ENCODE measurements at places on chromosomes 5 and 9.

DNA sequence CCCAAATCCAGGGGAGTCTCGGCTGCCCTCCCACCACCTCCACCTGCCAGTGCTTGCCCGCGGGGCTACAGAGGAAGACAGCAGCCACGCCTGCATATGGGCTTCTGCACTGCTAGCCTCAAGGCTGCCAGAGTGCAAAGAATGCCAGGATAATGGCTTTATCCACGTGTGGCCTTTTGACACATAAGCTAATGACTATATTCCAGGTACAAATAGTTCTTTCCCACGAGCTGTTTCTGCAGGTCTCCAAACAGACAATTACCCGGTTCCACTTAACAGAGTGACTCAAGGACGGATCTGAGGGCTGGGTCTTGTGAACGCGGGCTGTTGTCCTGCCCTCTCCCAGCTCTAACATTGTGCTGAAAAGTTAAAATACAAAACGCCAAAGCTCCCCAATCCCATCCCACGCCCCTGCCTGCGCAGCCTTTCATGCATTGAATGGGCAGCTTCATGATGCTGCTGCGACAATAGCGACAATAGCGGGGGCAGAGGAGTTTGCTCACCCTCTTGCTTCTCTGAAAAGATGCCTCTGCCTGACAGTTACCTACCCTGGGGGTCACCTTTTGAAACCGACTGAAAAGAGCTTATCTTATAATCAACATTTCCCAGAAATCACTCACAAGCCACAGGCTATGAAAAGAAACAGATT lies 39.1 kb upstream of the MSH3 start:
- no peaks in the 10 kb centered on the region for H3K27me3 ChIP-seq
- H3K4me3 ChIP-seq: no peak overlapping the region
- no peaks in the 10 kb centered on the region for H3K36me3 ChIP-seq
- H3K4me1 ChIP-seq: no peaks in the 10 kb centered on the region

DNA sequence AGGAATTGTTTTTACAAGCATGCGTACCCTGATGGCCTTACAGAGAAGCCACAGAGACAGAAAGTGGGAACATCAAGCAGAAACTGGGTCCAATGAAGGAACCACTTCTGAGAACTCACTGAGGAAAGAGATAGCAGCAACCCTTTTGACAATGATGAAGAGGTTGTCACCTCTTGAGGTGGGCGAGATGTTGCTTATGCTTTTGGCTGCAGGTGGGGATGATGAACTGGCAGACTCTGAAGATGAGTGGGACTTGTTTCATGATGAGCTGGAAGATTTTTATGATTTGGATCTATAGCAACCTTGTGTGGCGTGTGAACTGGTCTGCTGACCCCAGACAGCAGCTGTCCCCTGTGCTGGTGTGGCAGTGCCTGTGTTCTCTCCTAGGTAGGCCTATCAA lies 50.9 kb downstream of the ZNF510 start:
- no peaks in the 10 kb centered on the region for H3K4me1 ChIP-seq
- no peaks in the 10 kb centered on the region for H3K27me3 ChIP-seq
- no peak for DNase-seq
- no peaks in the 10 kb centered on the region for H3K36me3 ChIP-seq

GRCh38 chr9:69932901-69933300 lies 110.7 kb upstream of the MAMDC2 start:
- H3K4me3 ChIP-seq: no peak overlapping the region
- H3K4me1 ChIP-seq: no peaks in the 10 kb centered on the region
- no peak overlapping the region for H3K27ac ChIP-seq
- H3K36me3 ChIP-seq: no peaks in the 10 kb centered on the region

DNA sequence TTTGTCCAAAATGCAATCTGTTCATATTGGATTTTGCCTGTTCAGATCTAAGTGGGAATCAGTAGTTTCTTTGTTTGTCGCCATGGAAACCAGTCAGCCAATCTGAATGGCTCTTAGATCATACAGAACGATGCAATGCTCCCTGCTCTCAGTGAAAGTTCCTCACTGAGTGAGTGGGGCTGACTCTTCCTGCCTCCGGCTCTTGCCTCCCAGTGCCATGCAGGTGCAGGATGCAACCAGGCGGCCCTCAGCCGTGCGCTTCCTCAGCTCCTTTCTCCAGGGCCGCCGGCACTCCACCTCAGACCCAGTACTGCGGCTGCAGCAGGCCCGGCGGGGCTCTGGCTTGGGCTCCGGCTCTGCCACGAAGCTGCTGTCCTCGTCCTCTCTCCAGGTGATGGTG lies at the start of gene PTPDC1:
PTPDC1 (plus strand) TSS at position 151 of the 400 bp plus-strand sequence; CDS start at position 218, 67 bp downstream.
- H3K4me1 ChIP-seq: peaks cover 2% of the 10 kb centered on the region
- no peak within 1 kb of the TSS for H3K27ac ChIP-seq
- H3K4me3 ChIP-seq: peak within 1 kb of the TSS; percentile 48
- peak; percentile 47 for DNase-seq
- no peaks in the 10 kb centered on the region for H3K27me3 ChIP-seq

DNA sequence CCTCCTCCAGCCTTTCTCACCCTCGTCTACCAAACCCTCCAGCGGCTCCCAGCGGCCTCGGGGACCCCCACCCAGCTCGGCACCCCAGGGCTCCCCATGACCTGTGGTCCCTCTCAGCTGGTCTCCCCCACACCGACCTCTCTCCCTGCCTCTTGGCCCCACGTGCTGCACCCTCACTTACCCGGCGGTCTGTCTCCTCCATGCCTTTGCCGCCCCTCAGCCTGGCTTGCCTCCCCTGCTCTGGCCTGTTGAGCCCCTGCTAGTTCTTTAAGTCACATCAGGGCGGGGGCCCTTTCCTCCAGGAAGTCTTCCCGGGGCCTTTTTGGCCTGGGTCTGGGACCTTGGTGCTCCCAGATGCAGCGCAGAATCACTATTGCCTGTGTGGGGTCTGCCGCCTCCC lies 81.5 kb downstream of the LMX1B start:
- H3K4me1 ChIP-seq: peaks cover 4% of the 10 kb centered on the region
- H3K36me3 ChIP-seq: no peaks in the 10 kb centered on the region
- no peak overlapping the region for H3K4me3 ChIP-seq

GRCh38 chr5:80926979-80927656 lies 33.0 kb upstream of the RASGRF2 start:
- H3K27ac ChIP-seq: no peak overlapping the region
- H3K36me3 ChIP-seq: no peaks in the 10 kb centered on the region
- DNase-seq: no peak
- H3K27me3 ChIP-seq: no peaks in the 10 kb centered on the region
- H3K4me1 ChIP-seq: no peaks in the 10 kb centered on the region
- H3K4me3 ChIP-seq: no peak overlapping the region

- no peak overlapping the region for H3K27ac ChIP-seq
- no peaks in the 10 kb centered on the region for H3K27me3 ChIP-seq
- H3K4me3 ChIP-seq: no peak overlapping the region
- H3K36me3 ChIP-seq: no peaks in the 10 kb centered on the region
- no peak for DNase-seq
Observed at GRCh38 chr9:31236344-31236743, 1148.1 kb upstream of the ACO1 start.

- H3K27ac ChIP-seq: no peak overlapping the region
- no peaks in the 10 kb centered on the region for H3K27me3 ChIP-seq
- no peaks in the 10 kb centered on the region for H3K4me1 ChIP-seq
Observed at GRCh38 chr9:25261445-25261844, 416.8 kb downstream of the TUSC1 start.

- H3K27ac ChIP-seq: no peak overlapping the region
- H3K27me3 ChIP-seq: no peaks in the 10 kb centered on the region
- peak overlapping the region; percentile 25 for H3K4me3 ChIP-seq
Observed at GRCh38 chr9:69283003-69283402, 42.0 kb upstream of the ENTREP1 start.

DNA sequence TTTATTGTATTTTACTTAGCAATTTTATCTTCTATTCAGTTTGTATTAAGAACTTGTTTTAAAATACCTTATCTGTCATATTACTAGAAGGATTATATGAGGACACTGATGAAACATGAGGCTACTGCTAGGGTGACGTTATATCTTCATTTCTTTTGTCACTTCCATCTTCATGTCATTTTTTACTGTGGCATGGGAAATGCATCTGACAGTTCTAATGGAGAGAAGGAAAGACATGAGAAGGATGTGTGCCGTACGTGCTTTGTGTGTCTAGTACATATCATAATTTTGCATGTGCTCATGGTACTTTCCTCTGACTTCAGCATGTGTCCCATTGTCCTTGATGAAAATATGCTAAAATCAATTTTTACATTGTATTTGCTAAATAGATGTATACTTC lies 258.2 kb downstream of the PTPRD start:
- no peak overlapping the region for H3K27ac ChIP-seq
- no peaks in the 10 kb centered on the region for H3K27me3 ChIP-seq
- no peak for DNase-seq
- no peak overlapping the region for H3K4me3 ChIP-seq
- H3K4me1 ChIP-seq: no peaks in the 10 kb centered on the region

DNA sequence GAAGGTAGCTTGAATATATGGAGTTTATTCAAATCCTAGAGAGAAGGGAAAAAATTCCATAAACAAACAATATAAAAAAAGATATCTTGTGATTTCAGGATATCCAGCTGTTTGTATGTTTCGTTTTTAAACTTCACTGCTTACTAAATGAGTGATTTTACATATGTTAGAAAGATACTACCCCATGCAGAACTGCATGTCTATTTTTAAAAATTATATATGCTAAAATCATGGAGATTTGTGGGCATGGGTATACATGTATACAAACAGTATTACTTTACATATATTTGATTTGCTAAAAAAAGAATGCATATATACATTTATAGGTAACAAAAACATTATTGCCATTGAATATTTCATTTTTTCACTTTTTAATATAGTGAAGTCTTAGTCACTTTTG lies 178.3 kb downstream of the KDM4C start:
- H3K4me1 ChIP-seq: no peaks in the 10 kb centered on the region
- no peak overlapping the region for H3K4me3 ChIP-seq
- H3K27ac ChIP-seq: no peak overlapping the region
- no peaks in the 10 kb centered on the region for H3K36me3 ChIP-seq
- no peak for DNase-seq
- H3K27me3 ChIP-seq: no peaks in the 10 kb centered on the region

DNA sequence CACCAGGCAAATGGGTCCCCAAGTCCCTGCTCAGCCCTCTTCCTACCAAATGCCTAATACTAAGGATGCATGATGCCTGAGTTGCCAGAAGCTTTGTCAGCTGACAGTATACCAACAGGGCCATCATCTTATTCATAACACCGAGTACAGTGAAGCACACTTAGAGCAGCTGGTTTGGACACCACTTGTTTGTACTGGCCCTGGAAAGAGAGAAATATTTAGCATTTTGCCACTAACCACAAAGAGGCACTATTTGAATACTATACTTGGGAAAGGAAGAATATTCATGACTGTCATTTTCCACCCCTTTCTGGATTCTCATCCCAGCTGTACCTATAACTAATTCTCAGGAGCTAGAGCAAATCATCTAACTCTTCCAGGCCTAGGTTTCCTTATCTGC lies 364.4 kb upstream of the KIF2A start:
- H3K36me3 ChIP-seq: no peaks in the 10 kb centered on the region
- no peak for DNase-seq
- H3K27me3 ChIP-seq: no peaks in the 10 kb centered on the region
- no peak overlapping the region for H3K4me3 ChIP-seq

- no peak overlapping the region for H3K4me3 ChIP-seq
- H3K36me3 ChIP-seq: no peaks in the 10 kb centered on the region
- peaks cover 12% of the 10 kb centered on the region for H3K4me1 ChIP-seq
- no peaks in the 10 kb centered on the region for H3K27me3 ChIP-seq
- DNase-seq: no peak
Observed at GRCh38 chr9:125701351-125701750, 5.7 kb downstream of the MAPKAP1 start.

DNA sequence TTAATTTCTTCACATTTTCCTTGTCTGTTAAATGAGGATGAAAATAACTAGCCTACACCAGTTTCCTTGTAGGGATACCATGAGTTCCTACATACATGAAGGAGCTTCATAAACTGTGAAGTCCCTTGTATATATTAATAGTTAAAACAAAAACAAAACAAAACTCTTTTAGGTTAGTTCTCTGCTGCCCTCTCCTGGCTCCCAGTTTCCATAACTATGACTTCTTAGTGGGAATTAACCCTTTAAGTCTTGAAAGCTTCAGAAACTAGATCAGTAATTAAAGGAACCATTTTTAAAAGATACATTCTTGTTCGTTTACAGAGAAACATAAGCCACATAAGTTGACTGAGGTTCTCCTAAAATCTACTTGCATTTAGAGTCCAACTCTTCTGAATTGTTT lies 500.0 kb upstream of the C9orf72 start:
- peak; percentile 9 for DNase-seq
- no peak overlapping the region for H3K4me3 ChIP-seq
- no peaks in the 10 kb centered on the region for H3K36me3 ChIP-seq

- no peak overlapping the region for H3K4me3 ChIP-seq
- no peaks in the 10 kb centered on the region for H3K4me1 ChIP-seq
- H3K36me3 ChIP-seq: no peaks in the 10 kb centered on the region
- no peaks in the 10 kb centered on the region for H3K27me3 ChIP-seq
- DNase-seq: no peak
Observed at GRCh38 chr9:35397216-35397698, 92.7 kb upstream of the RUSC2 start.

- H3K27ac ChIP-seq: no peak overlapping the region
- no peaks in the 10 kb centered on the region for H3K36me3 ChIP-seq
Observed at GRCh38 chr5:110072651-110073050, 382.9 kb downstream of the MAN2A1 start.

GRCh38 chr5:166722939-166723338 lies 1568.5 kb upstream of the WWC1 start:
- no peak for DNase-seq
- H3K27ac ChIP-seq: no peak overlapping the region
- no peaks in the 10 kb centered on the region for H3K4me1 ChIP-seq
- no peaks in the 10 kb centered on the region for H3K36me3 ChIP-seq
- H3K4me3 ChIP-seq: no peak overlapping the region
- H3K27me3 ChIP-seq: no peaks in the 10 kb centered on the region

- H3K4me1 ChIP-seq: peaks cover 2% of the 10 kb centered on the region
- H3K36me3 ChIP-seq: peaks cover 5% of the 10 kb centered on the region
- no peak overlapping the region for H3K27ac ChIP-seq
- H3K4me3 ChIP-seq: no peak overlapping the region
- H3K27me3 ChIP-seq: no peaks in the 10 kb centered on the region
Observed at GRCh38 chr9:92295240-92295790, 1.8 kb upstream of the IARS1 start.

DNA sequence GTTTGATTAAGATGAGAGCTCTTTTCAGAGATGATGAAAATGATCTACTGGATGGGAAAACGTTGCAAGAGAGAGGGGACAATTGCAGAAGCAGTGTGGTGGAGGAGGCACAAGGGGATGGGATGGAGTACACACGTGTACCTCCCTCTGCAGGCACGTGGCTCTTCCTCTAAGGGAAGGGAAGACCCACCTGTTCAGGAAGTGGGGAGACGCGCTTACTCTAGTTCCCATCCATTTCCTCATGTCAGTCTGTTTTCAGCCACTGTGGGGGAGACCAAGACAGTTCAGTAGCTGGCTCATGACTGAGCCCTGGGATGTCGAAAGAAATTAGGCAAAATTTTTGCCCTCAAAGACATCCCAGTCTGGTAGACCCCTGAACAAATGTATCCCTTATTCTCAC lies 619.2 kb upstream of the CLINT1 start:
- no peaks in the 10 kb centered on the region for H3K27me3 ChIP-seq
- no peaks in the 10 kb centered on the region for H3K36me3 ChIP-seq
- H3K4me3 ChIP-seq: no peak overlapping the region
